ENCODE measurements at places on chromosomes 12 and 14. TPM values are rescaled to one million over a fixed set of nuclear protein-coding genes. Genes with fewer than 3 reads are reported as not detected.

The GCH1 gene
- total RNA-seq: 6.0 TPM

The GLIPR1L1 gene
- not detected for total RNA-seq

The NYNRIN gene
- total RNA-seq: 11.2 TPM

The RNASE1 gene
- total RNA-seq: 264 TPM
